Prostate gland (tissue), 2 donors: ENCODE measurements at places on chromosomes 12 and 14.

GRCh38 chr14:69769623-69770022 is 2.7 kb downstream of the SRSF5 start:
- DNase-seq, result no peak

DNA sequence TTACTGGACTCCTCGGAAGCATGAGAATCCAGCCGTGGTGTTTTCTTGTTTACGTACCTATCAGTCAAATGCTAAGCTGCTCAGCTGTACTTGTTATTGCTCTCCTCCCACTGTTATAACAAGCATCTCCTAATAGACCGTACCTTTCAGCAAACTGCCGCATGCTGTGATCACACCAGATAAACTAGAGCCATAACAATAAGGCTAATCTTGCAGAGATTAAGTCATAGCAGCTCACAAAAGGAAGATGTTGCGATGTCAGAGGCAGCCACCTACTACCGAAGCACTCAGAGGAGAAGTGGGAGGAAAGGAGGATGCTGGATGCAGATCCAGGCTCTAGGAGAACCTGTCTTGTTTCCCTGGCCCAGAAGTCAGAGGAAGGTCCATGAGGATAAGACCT is 196.0 kb downstream of the GALC start:
- no peak for DNase-seq

- no peak for DNase-seq
Measured at GRCh38 chr12:43806737-43807072, 588 bp upstream of the TWF1 start.

DNA sequence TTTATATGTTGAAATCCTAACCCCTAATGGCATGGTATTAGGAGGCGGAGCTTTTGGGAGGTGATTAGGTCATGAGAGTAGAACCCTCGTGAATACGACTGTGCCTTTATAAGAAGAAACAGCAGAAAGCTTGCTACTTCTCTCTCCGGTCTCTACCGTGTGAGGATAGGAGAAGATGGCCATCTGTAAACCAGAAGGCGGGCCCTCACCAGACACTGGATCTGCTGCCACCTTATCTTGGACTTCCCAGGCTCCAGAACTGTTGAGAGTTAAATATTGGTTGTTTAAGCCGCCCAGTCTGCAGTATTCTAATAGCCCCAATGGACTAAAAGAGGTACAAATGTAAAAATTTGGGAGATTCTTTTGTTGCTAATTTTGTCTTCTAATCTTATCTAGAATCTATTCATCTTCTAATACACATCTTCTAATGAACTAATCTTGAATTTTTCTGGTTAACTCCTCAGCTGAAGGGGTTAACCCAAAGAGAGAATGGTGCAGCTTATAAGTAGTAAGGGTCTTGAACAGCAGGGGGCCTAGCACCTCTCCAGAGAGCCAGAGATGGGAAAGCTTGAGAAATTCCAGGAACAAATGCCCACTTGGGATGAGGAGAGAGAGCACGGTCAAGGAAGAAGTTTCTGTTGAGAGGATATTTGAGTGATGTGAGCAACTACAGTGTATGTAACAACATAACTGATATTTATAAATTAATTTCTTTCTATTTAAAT is 264.0 kb upstream of the GRIP1 start:
- DNase-seq, result no peak

DNA sequence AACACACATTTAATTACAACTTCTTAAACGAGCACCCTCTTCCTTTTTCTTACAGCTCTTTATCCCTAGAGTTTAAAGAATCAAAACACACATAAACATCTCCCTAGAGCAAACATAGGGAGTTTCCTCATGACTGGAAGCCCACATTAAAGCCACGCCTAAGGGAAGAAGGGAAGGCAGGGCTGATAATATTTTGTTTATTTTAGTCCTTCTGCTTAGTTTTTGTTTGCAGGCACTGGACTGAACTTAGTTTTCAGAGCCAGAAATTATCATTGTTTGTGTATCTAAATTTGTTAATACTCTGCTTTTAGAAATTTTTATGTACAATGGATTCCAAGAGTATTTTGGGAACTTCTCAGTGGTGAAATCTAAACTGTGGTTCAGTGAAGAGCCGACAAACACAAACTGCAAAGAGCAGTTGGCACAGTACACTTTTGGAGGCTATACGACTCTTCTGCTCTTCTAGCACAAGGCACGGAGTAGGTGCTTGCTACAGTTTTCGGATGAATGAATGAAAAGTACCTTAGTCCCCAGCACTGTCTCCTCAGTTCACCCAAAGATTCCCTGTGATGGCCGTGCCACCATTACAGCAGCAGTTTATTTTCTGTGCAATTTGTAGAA is 17.6 kb upstream of the AMIGO2 start:
- no peak for DNase-seq
